MM.1S (cell line): ENCODE measurements at places on chromosomes 16 and 17.

DNA sequence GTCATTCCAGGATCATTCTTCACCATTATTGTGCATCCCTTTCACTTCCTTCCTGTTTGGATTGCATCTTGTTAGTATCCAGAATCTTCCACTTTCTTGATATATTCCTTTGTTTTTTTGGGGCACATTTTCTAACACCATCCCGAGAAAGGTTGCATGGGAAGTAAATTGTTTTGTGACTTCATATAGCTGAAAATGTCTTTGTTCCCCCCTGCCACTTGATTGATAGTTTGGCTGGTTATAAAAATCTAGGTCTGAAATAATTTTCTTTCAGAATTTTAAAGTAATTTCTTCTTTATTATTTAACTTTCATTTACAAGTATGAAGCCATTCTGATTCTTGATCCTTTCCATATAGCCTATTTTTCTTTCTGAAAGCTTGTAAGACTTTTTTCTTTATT, 32.7 kb downstream of the GAN start:
- H3K27ac ChIP-seq, result no peak overlapping the region
- no peaks in the 10 kb centered on the region for H3K36me3 ChIP-seq
- no peak for DNase-seq
- no peak overlapping the region for H3K4me3 ChIP-seq
- no peaks in the 10 kb centered on the region for H3K27me3 ChIP-seq

DNA sequence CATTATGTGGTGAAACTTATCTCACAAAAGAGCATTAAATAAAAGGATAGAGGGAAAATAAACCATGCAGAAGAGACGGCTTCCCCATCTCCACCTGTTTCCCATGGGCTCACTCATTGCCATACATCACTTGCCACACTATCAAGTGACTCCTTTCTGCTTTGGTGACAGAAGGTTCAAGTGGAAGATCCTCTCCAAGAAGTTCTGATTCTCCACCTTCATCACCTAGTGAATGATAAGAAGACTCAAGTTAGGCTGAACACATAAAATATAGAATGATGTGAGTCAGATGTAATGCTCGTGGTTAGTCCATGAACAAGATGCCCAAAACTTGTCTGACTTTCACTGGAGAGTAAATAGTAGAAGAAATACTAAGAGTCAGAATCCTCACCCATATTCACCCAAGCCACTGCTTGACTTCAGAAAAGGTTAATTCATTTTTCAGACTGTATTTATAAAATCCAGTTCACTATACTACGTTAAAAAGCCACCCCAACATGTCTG, 100.1 kb upstream of the TOB1 start:
- H3K4me1 ChIP-seq, result no peaks in the 10 kb centered on the region
- no peak for DNase-seq
- H3K27me3 ChIP-seq, result no peaks in the 10 kb centered on the region

- no peak overlapping the region for H3K4me3 ChIP-seq
- H3K27ac ChIP-seq, result no peak overlapping the region
- no peak for DNase-seq
- no peaks in the 10 kb centered on the region for H3K4me1 ChIP-seq
- H3K27me3 ChIP-seq, result no peaks in the 10 kb centered on the region
Observed at GRCh38 chr17:13580790-13581189, 20.9 kb downstream of the HS3ST3A1 start.

- H3K27me3 ChIP-seq, result peaks cover 36% of the 10 kb centered on the region
- no peaks in the 10 kb centered on the region for H3K4me1 ChIP-seq
- no peaks in the 10 kb centered on the region for H3K36me3 ChIP-seq
- no peak overlapping the region for H3K4me3 ChIP-seq
Observed at GRCh38 chr17:80196652-80197051, 23.5 kb downstream of the SGSH start.

DNA sequence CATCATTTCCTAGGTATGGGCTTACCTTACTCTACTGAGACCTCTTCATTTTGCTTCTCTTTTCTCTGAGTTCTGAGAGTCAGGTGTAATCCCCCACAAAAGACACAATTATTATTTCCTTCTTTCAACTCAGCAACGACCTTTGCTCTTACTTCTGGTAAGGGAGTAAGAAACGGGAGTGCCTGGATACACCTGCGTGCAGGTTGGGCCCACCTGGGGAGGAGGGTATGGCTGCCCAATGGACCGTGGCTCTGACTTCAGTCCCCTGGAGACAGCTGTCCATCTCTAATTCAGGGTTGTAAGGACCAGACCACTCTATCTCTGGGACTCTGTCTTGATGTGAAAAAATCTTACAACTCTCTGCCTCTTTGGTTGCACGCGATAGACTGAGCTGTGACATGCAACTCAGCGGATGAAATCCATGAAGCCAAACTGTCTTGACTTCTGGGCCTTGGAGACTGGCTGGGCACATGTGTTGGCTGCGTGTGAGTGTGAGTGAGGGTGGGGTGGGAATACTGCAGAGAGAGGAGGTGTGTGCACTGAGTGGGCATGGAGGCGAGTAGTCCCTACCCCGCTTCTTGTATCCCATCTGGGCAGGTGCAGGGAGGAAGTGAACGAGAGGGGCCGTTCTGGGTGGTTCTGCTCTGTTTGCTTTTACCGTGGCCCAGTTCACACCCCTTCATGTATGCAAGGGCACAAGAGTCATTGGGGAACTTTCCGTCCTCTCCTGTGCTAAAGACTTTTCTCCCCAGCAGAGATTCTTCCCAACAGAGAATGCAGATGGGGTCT, 1.2 kb downstream of the TMEM238L start:
- no peak for DNase-seq
- no peaks in the 10 kb centered on the region for H3K27me3 ChIP-seq
- no peaks in the 10 kb centered on the region for H3K36me3 ChIP-seq
- no peak overlapping the region for H3K4me3 ChIP-seq
- no peak overlapping the region for H3K27ac ChIP-seq

DNA sequence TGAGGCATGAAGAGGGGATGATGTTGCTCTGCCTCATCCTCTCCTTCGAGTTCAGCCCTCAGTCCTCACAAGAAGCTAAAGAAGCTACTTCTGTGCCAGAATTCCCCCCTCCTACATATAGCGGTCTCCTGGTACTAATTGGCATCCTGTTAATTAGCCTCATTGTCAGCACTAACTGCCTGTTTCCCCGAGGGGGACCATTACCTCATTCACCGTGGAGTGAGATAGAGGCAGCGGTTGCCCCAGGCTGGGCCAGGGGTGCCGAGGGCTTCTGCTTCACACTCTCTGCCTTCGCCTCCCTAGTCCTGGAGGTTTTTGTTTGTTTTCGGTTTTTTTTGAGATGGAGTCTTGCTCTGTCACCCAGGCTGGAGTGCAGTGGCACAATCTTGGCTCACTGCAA, 5.7 kb upstream of the MINK1 start:
- no peaks in the 10 kb centered on the region for H3K4me1 ChIP-seq
- H3K4me3 ChIP-seq, result no peak overlapping the region
- H3K36me3 ChIP-seq, result no peaks in the 10 kb centered on the region
- no peak for DNase-seq

DNA sequence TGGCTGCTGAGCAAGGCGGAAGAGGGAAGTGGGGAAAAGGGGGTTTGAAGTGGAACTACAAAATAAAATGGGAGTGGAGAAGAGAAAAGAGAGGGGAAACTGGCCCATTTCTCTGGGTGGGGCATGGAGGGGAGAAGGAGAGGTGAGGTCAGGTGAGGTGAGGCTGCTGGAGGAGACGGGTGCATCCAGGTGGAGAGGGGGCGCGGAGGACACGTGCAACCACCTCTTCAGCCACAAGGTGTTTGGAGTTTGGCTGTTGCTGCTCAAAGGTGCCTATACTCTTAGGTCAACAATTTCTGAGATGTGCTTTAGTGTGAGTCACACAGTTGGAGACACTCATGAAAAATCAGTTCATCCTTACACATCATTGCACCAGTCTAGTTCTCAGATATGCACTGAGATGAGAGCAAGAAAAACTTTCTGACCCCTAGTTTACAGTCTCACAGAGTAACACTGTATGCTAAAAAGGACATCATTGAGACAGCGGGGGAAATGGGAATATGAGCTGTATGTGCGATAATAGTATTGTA, 4.8 kb downstream of the SLC6A4 start:
- peaks cover 19% of the 10 kb centered on the region for H3K27me3 ChIP-seq
- H3K27ac ChIP-seq, result no peak overlapping the region
- no peak overlapping the region for H3K4me3 ChIP-seq
- DNase-seq, result no peak

GRCh38 chr16:69834807-69835466, 72.8 kb downstream of the WWP2 start:
- no peaks in the 10 kb centered on the region for H3K27me3 ChIP-seq
- H3K27ac ChIP-seq, result peak overlapping the region; percentile 24; the same call in 1 of the 2 replicates
- H3K36me3 ChIP-seq, result no peaks in the 10 kb centered on the region
- H3K4me1 ChIP-seq, result no peaks in the 10 kb centered on the region; the same call in 1 of the 2 replicates

DNA sequence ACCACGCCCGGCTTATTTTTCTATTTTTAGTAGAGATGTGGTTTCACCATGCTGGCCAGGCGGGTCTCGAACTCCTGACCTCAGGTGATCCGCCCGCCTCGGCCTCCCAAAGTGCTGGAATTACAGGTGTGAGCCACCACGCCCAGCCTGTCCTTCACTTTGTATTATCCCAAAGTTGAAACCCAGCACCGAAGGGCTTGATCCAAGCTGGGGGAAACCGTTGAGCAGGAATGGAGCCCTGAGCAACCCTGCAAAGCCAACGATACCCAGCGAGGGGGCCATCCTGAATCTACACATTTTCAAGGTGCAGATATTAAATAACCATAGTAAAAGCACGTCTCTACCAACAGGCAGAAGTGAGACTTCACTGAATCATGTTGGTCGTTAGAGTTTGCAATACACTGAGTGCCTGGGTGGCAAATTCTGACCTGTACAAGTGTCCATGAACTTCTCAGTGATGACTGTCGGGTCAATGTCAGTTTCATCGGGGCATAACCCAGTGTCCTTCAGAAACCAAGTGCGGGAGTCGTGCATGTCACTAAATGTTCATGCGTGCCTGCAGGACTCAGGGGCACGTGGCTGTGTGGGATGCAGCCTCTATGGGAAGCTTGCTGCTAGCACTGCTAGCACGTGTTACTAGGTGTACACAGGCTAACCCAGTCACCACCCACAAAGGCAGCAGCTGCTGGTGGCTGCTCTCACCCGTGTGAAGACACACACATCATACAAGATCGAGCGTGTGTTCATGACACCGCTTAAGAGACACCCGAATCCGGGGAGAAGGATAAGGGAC, 10.5 kb upstream of the RBFOX3 start:
- no peak for DNase-seq
- no peak overlapping the region for H3K4me3 ChIP-seq
- H3K4me1 ChIP-seq, result no peaks in the 10 kb centered on the region
- H3K36me3 ChIP-seq, result no peaks in the 10 kb centered on the region
- peaks cover 91% of the 10 kb centered on the region for H3K27me3 ChIP-seq

- peaks cover 4% of the 10 kb centered on the region for H3K27me3 ChIP-seq
- peak overlapping the region; percentile 90 for H3K4me3 ChIP-seq
- DNase-seq, result no peak
- no peaks in the 10 kb centered on the region for H3K36me3 ChIP-seq
Observed at GRCh38 chr16:76535-77272, 1.3 kb upstream of the MPG start.

- no peaks in the 10 kb centered on the region for H3K4me1 ChIP-seq
- no peak for DNase-seq
- no peaks in the 10 kb centered on the region for H3K36me3 ChIP-seq
- no peaks in the 10 kb centered on the region for H3K27me3 ChIP-seq
Observed at GRCh38 chr17:65109990-65110680, 27.0 kb upstream of the RGS9 start.

GRCh38 chr17:78081551-78081950, 47.0 kb downstream of the TMC6 start:
- H3K4me1 ChIP-seq, result peaks cover 15% of the 10 kb centered on the region
- no peak overlapping the region for H3K27ac ChIP-seq
- H3K36me3 ChIP-seq, result no peaks in the 10 kb centered on the region
- no peaks in the 10 kb centered on the region for H3K27me3 ChIP-seq

GRCh38 chr16:49542946-49543630, 169.5 kb downstream of the C16orf78 start:
- no peak overlapping the region for H3K27ac ChIP-seq
- no peaks in the 10 kb centered on the region for H3K36me3 ChIP-seq
- no peak overlapping the region for H3K4me3 ChIP-seq
- no peaks in the 10 kb centered on the region for H3K27me3 ChIP-seq
- no peaks in the 10 kb centered on the region for H3K4me1 ChIP-seq

GRCh38 chr17:32488177-32488542, 1.4 kb downstream of the CDK5R1 start:
- no peaks in the 10 kb centered on the region for H3K27me3 ChIP-seq
- H3K36me3 ChIP-seq, result no peaks in the 10 kb centered on the region
- H3K27ac ChIP-seq, result no peak overlapping the region
- peaks cover 14% of the 10 kb centered on the region for H3K4me1 ChIP-seq
- no peak for DNase-seq
- H3K4me3 ChIP-seq, result no peak overlapping the region

DNA sequence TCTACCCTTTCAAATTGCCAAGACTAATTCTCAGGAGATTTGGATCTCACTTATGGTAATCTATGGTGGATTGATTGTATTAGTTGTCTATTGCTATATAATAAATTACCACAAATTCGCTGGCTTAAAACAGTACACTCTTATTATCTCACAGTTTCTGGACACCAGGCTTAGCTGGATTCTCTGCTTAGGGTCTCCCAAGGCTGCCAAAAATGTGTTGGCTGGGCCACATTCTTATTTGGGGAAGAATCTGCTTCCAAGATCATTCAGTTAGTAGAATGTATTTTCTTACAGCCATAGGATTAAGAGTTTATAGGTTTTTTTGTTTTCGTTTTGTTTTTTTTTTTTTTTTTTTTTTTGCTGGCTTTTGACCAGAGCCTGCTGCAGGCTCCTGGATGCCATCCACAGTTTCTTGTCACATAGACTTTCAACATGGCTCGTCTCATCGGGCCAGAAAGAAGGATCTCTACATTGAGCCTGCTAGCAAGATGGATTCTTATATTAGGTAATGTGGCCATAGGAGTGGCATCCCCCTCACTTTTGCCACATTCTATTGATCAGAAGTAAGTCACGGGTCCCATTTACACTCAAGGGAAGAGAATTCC, 415.3 kb downstream of the KIF2B start:
- no peak for DNase-seq
- no peaks in the 10 kb centered on the region for H3K36me3 ChIP-seq
- no peak overlapping the region for H3K27ac ChIP-seq
- H3K4me1 ChIP-seq, result no peaks in the 10 kb centered on the region
- no peak overlapping the region for H3K4me3 ChIP-seq
- no peaks in the 10 kb centered on the region for H3K27me3 ChIP-seq

- no peaks in the 10 kb centered on the region for H3K4me1 ChIP-seq
- no peak overlapping the region for H3K27ac ChIP-seq
- DNase-seq, result no peak
- no peaks in the 10 kb centered on the region for H3K36me3 ChIP-seq
Observed at GRCh38 chr16:87202346-87202745, 114.8 kb downstream of the C16orf95 start.

- H3K27me3 ChIP-seq, result no peaks in the 10 kb centered on the region
- H3K4me3 ChIP-seq, result no peak overlapping the region
- H3K36me3 ChIP-seq, result no peaks in the 10 kb centered on the region
Observed at GRCh38 chr17:9271989-9272388, 250.7 kb downstream of the NTN1 start.

GRCh38 chr17:45794840-45795239, 10.7 kb downstream of the CRHR1 start:
- H3K4me3 ChIP-seq, result no peak overlapping the region
- no peak overlapping the region for H3K27ac ChIP-seq
- H3K36me3 ChIP-seq, result no peaks in the 10 kb centered on the region
- no peaks in the 10 kb centered on the region for H3K4me1 ChIP-seq

- H3K4me1 ChIP-seq, result no peaks in the 10 kb centered on the region
- no peak overlapping the region for H3K4me3 ChIP-seq
- no peak overlapping the region for H3K27ac ChIP-seq
- no peak for DNase-seq
Observed at GRCh38 chr16:48850097-48850770, 240.3 kb upstream of the N4BP1 start.
